ENCODE measurements at places on chromosomes 6 and 20.

- DNase-seq = no peak
Measured at GRCh38 chr6:92847988-92848387, 571.4 kb downstream of the EPHA7 start.

DNA sequence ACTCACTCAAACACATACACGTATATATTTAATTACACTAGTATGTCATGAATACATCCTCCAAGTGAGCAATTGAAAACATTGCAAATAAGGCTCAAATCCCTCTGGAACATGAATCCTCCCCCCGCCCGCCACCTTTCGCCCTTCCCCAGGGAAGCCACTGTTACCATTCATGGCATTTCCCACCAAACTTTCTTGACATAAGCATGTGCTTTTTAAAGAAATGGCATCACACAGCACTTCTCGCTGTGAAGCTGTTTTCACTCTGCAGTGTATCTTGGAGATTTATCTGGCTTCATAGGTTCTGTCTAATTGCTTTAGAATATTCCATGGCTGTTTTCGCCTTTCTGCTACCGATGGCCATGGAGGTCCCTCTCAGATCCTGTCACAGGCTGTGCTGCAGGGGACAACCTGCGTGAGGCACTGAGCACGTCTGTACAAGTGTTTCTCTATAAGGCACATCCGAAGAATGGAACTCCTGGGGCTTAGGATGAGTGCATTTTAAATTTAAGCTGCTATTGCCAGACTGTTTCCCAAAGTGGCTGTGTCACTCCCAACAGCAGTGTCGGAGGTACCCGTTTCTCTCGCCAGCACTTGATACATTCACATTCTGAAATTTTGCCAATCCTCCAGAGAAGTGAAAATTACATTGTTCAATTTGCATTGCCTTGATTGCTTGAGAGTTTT, 22.2 kb upstream of the PHACTR3 start:
- no peak for DNase-seq

- no peak for DNase-seq
Measured at GRCh38 chr20:20480689-20481088, 112.8 kb downstream of the INSM1 start.

DNA sequence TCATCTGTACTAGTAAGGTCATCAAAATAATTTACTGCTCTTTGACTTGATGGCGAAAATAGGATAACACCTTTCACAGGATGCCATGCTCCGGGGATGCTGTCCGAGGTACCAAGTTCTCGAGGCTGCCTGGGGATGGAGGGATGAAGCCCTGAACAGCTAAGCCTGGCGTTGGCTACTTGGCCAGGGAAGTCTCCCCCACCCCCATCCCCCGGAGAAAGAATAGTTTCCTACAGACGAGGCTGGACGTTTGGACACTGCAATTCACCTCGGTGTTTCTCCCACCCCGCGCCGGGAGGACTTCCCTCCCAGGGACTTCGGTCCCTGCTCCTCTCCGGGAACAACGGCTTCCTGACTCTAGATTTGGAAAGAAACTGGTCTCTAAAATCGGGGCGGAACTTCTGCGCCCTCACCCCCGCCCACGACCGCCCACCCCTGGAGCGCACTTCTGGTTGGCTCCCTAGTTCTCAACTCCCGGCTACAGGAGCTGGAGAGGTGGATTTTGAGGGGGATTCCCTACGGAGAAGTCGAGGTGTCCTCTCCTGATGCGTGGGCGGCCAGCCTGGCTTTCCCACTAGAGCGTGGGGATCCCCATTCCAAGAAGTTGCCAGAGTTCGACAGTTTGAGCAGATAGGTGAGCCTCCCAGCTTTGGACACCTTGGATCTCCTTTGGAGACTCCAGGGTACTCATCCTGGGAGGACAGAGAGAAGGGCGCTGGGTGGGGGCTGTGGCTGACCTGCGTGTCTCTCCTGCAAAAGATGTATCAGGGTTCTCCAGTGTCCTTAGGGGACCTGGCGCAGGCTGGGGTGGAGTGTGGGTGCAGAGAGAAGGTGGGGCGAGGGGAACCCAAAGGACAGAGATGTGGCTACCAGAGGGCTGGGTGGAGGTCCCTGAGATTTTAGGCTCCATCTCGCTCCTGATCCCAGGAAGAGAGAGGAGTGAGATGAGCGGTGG, 1.1 kb downstream of the PCSK2 start:
- no peak for DNase-seq

All from ascending aorta (tissue), 2 donors.